ENCODE measurements at places on chromosomes 3 and 15. TPM values are rescaled to one million over a fixed set of nuclear protein-coding genes. Genes with fewer than 3 reads are reported as not detected.

GRCh38 chr15:70576696-70577095, 186.7 kb downstream of the UACA start:
- DNase-seq = peak; percentile 44

GRCh38 chr15:88631464-88632028, 7.3 kb upstream of the ISG20 start:
- no peak for DNase-seq

DNA sequence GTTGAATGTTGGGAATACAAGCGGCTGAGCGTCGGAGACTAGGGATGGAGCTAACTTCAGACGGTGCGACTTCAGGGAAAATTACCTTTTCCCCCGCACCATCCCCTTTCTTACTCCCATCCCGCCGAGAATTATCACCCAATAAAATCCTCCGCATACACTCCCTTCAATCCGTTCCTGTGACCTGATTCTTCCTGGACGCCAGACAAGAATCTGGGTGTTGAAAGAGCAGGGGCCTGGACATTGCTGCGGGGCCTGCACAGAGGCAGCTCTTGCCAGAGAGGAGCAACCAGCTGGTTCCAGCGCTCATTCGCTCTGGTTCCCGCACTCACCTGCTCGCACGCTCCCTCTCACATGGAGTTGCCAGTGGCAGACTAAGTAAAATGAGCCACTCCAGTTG, 241.9 kb downstream of the ALCAM start:
- peak; percentile 52 for DNase-seq

GRCh38 chr3:46356909-46357308, 3.0 kb downstream of the CCR2 start:
- DNase-seq = no peak

OSBPL10 gene
- 8.1 TPM for total RNA-seq
